ENCODE measurements at places on chromosomes 6 and 20. TPM values are rescaled to one million over a fixed set of nuclear protein-coding genes. Genes with fewer than 3 reads are reported as not detected.

SLC22A16 gene
- not detected for total RNA-seq

OR2H2 gene
- not detected for total RNA-seq

DNA sequence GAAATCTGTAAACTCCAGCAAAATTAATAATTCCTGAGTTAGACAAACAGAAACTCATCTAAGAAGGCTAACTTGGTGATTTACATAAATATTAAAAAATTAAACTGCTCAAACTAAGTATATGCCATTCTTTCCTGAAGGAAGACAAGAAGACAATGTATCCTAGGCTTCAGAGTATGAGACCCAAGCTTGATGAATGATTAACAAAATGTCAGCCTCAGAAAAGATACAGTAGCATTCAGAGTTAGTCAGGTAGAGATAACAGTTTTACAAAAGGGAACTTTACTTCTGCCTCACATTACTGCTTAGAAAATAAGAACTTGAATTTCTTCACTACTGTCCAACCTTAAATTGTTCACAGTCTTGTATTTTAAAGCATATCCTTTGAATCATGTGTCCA, 12.0 kb downstream of the CSNK2A1 start:
- no peak for DNase-seq

DNA sequence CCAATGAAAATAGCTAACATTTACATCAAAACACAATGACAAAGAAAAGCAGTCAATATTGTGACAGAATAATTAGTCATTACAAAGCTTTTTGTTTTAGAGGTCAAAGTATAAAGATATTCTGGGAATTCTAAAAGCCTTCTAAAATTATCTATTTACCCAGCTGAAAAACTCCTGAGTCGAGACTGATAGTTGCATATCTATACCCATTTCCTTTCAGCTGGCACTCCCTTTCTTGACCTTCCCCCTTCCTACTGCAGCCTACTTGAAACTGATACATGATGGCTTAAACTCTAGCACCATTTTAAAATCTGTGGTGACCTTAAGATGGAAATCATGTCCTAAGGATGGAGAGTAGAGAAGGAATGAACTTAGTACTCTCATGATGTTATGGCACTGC, 38.6 kb downstream of the LMBRD1 start:
- no peak for DNase-seq

DNA sequence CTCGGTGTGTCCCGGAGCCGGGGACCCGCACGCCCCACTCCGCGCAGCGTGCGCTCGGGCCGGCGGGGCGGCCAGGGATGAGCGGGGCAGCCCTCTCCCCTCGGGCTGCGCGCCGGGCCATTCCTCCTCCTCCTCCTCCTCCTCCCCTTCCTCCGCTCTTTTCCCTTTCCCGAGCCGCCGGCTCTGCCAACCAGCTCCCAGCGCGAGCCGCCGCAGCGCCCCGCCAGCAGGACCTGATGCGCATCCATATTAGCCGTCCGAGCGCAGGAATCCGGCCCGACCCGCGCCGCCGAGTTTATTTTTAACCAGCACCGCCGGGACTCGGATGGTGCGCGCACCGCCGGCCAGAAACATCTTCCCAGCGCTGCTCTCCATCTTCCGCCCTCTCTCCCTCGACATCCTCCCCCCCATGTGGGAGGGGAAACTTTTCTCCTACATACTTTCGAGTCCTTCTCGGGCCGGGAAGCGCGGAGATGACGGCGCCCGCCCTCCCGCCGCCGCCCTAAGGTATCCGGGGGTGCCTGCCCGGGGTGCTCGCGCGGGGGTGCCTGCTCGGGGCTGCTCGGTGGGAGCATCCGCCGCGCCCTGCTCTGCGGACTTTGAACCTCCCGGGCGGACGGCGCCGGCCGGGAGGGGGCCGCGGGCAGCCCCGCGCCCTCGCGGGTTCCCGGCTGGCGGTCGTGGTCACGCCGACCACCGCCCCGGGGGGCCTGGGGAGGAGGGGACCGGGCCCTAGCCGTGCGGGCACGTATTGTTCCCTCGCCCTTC, 619 bp downstream of the RREB1 start:
- peak; percentile 40 for DNase-seq

DNA sequence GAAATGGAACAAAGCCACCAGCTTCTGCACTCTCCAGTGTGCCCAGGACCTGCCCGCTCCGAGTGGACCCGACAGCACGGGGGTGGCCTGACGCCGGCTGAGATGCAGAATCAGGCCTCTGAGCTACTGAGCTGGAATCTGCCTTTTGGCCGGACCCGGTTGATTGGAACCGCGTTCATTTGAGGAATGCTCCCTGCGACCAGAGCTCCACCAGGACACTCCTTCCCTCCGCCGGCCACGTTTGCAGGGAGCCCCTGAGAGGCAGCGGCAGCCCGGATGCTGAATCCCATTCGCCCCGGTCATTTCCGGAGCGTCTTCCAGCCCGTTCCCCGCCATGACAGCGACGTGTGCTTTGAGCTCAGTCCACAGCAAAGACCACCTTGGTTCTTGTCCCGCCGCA, 392.7 kb downstream of the THBS2 start:
- no peak for DNase-seq
